Stimulated activated CD8-positive, alpha-beta memory T cell treated with anti-CD3 and anti-CD28 coated beads, Interleukin-12 subunit alpha, Interleukin-12 subunit beta, amount 100 ng/mL, for 1 hour (primary cell): ENCODE measurements at places on chromosomes 13 and 19.

DNA sequence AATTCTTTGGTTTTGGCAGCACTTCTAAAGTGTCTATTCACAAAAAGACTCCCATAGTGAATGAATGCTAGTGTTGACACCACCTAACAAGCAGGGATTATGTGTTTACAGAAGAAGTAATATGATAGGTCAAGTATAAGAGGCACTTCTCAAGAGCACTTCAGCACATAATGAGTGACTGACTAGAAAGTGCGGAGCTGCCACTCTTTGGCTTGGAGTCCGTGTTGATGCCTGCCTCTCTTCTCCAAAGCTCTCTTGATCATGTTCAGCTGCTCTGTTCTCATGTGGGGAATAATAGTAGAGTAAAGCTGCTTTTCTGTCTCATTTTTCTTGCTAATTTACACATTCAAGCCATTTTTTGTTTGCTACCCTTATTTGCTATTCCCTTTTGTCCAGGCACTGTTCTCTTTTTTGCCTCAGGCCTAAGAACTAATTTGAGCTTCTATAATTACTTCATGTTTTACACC lies 22.7 kb upstream of the MAB21L1 start:
- DNase-seq = no peak

- no peak for DNase-seq
Observed at GRCh38 chr13:31807090-31807541, 67.8 kb downstream of the RXFP2 start.

DNA sequence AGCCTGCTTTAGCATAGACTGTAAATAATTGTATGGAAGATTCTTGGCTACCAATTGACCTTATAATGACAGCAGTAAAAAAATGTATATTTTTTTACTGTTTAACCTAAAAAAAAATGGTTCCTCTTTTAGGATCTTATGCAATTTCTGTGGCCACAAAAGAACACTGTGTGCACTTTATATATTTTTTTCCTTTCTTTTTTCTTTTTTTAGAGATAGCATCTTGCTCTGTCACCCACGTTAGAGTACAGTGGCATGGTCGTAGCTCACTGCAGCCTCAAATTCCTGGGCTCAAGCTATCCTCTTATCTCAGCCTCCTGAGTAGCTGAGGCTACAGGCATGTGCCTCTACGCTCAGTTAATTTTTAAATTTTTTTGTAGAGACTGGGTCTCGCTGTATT lies 6.1 kb downstream of the FLT3 start:
- DNase-seq = no peak

GRCh38 chr13:48319531-48320398 lies 16.2 kb downstream of the RB1 start:
- no peak for DNase-seq

DNA sequence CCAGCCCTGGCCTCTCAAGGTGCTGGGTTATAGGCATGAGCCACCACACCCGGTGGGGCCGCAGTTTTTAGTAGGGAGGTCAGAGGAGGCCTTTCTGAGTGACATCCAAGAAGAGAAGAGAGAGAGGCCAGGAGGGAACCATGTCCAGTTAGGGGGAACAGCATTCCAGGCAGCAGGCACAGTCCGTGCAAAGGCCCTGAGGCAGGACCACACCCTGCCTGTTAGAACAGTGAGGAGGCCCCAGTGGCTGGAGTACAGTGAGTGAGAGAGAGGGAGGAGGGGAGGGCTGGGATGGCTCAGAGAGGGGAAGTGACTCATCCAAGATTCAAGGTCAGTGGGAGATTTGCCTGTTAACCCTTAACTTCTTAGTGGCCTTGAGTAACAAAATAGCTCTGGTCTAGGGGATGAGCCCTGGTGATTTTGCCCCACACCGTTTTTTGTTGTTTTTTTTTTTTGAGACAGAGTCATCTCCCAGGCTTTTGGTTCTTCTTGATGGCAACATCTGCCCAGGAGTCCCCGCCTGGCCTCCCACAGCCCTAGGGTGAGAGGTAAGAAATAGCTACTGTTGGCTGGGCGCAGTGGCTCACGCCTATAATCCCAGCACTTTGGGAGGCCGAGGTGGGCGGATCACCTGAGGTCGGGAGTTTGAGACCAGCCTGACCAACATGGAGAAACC lies 2.7 kb upstream of the PLIN3 start:
- no peak for DNase-seq

DNA sequence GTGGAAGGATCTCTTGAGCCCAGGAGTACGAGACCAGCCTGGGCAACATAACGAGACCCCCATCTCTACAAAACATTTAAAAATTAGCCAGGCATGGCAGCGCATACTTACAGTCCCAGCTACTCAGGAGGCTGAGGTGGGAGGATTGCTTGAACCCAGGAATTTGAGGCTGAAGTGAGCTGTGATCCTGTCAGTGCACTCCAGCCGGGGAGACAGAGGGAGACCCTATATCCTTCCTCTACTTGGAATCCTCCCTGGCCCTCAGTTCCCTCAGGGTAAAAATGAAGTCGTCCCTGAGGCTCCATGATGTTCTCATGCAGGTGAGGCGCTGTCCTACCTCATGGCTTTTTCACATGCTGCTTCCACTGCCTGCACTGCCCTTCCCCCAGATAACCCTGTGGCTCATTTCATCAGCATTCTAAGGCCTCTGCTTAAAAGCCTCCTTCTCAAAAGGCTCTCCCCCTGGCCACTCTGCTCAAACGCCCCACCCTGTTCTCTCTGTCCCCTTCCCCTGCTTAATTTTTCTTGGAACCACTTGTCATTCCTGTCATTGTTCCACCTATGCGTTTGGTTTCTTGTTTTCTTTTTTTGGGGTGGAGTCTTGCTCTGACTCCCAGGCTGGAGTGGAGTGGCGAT lies 19.2 kb downstream of the DNM2 start:
- no peak for DNase-seq

DNA sequence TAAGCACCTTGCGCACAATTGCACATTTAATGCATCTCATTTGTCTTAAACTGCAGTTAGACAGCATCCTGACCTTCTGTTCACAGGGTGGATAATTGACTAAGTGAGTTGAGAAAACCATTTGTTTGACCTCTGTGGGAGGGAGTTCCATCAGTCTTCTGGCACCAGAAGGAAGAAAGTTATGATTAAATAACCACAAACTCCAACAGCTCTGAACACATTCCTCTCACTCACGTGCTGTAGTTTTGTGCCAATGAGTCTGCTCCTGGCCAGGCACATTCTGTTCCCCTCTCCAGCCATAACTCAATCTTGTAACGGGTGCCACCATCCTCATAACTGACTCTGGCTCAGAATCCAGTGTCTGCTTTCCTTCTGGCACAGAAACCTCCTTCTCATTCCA lies 817.2 kb downstream of the SLITRK1 start:
- DNase-seq = no peak

DNA sequence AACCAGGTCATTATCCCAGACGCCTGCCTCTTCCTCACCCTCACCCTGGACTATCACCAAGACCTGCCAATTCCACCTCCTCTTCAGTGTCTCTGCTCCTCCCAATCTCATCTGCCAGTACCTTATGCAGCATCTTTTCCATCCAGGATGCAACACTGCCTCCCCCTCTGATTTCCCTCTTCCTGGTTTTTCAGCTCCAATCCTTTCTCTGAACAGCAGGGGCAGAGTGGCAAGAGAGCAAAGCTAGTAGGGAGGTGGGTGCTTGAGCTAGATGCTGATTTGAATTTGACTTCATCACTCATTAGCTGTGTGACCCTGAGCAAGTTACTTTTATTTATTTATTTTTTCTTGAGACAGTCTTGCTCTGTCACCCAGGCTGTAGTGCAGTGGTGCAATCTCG lies 25.6 kb upstream of the CABP5 start:
- DNase-seq = no peak

GRCh38 chr13:110538632-110539031 lies 22.9 kb downstream of the RAB20 start:
- DNase-seq = no peak

DNA sequence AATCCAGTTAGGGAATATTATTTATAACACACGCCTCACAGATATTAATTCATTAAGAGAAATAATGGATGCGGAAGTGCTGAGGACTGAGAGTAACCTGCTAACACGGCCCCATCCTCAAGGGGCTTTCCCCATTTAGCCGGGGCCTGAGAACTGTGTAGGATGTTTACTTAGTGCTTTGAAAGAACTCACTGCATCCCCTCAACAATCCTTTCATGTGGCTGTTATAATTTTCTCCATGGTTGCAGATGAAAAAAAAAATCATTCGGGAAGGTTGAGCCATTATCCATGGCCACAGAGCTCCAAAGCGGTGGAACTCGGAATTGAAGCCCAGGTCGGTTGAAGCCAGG lies 98.2 kb downstream of the ING1 start:
- DNase-seq = no peak
